Right cardiac atrium (tissue), 5 donors: ENCODE measurements at places on chromosomes 2 and 18. TPM values are rescaled to one million over a fixed set of nuclear protein-coding genes. Genes with fewer than 3 reads are reported as not detected.

The NEURL3 gene
- total RNA-seq: 0.20 TPM

The ITGB6 gene
- total RNA-seq: 2.2 TPM

DNA sequence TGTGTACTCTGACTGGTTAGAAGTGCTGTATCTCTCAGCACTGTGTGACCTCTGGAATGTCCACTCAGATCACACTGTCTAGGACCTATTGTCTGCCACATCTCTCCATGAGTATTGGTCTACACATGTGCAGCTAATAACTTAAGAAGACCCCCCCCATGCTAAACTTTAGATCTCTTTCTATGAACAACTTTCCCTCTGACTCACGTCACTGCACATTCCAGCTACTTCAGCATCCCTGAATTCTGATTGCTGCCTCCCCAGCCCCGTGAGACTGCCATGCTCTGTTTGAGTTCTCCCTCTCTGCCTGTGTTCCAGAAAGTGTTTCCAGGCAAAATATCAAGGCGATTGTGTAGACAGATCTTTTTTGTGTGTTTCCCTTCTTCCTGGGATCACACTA is 41.8 kb downstream of the RAPGEF4 start:
- no peak for DNase-seq

GRCh38 chr2:162490052-162490717 is 146.3 kb downstream of the GCA start:
- no peak for DNase-seq
